Fibroblast of the conjunctiva (primary cell): ENCODE measurements at places on chromosomes 7 and 10.

DNA sequence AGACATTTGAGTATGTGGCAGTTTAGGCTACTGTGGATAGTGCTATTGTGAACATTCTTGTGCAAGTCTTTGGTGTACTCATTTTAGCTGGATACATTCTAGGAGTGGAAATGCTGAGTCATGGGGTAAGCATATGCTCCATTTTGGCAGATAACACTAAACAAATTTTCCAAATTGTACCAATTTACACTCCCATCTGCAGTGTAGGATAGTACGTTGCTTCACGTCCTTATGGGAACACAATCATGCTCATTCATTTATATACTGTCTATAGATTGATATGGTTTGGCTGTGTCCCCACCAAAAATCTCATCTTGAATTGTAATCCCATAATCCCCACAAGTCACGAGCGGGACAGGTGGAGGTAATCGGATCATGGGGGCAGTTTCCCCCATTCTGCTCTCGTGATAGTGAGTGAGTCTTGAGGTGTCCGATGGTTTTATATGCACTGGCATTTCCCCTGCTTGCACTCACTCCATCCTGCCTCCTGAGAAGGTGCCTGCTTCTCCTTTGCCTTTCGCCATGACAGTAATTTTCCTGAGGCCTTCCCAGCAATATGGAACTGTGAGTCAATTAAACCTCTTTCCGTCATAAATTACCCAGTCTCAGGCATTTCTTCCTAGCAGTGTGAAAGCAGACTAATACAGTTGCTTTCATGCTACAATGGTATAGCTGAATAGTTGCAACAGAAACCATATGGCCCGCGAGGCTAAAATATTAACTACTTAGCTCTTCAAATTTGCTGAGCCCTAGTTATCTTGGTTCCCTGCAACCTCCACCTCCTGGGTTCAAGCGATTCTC is 25.6 kb downstream of the RNF216 start:
- peak; percentile 85 for DNase-seq

DNA sequence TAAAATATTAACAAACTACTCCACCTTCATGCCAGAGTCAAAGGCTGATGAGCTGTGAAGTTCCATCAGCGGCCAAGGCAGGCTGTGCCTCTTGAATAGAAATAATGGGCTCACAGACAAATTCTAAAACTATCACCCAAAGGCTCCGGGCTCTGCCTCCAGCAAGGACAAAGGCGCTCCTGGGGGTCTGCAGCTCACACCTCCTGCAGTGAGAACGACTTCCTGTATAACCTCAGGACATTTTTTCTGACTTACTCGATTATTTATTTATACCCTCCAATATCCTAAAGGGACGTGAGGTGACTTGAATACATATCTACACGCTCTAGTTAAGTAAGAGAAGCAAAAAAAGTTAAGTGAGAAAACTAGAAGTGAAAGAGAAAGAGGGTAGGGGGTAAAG is 500.7 kb downstream of the CCSER2 start:
- no peak for DNase-seq

DNA sequence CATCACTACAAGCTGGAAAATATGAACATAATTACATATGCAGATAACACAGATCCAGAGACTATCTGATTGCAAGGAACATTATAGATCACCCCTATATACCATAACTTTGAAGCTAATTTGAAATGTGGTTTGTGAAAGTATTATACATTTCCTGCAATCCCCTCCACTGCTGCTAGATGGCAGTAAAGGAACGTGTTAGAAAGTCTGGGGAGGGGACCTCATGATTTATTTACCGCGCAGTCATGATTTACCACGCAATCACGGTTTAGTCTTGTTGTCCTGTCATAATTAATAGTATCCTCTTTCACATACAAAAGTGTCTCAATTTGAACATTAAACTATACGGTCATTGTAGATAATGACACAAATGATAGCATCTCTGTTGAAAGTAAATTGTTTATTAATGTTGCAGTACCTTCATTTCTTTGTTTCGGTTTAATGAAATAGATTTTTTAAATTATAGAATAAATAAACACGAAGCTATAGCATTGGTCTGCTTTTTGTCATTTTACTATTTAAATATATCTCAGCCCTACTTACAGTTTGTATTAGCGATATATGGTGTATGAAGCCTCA is 145.3 kb upstream of the PRSS1 start:
- DNase-seq = peak; percentile 64

GRCh38 chr10:6119423-6119822 is 30.6 kb downstream of the RBM17 start:
- DNase-seq = no peak

DNA sequence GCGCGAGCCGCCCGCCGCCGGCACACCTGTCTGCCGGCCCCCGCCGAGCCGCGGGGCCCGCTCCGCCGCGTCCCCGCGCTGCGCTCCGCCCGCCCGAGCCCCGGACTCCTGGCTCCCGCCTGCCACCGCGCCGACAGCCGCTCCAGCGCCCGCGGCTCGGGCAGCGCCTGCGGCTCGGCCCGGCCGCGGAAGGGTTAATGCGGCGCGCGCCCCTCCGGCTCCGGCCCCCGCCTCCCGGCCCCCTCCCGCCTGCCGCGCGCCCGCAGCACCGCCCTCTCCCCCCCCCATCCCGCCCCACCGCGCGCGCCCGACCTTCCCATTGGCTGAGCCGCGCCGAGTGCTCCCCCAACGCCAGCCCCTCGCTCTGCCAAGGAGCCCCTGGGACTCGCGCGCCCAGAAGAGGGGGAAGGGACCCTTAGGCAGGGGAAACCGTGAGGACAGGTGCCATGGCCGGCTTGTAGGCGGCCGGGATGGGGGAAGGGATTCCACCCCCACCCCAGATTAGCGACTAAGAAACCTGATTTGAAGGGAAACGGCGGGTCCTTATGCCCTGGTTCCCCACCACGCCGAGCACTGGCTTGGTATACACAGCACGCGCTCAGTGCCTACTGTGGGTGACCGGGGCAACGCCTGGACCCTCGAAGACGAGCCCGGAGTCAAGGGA is at the start of gene KCNH2:
Gene KCNH2 (minus strand): TSS at position 196 of the 664 bp plus-strand sequence. CDS start 408 bp downstream, outside the sequence.
- no peak for DNase-seq
